Right atrium auricular region (tissue), 2 donors: ENCODE measurements at places on chromosomes 3 and 15.

- peaks cover 7% of the 10 kb centered on the region for H3K36me3 ChIP-seq
- H3K27ac ChIP-seq, result peak overlapping the region; percentile 39
- peaks cover 55% of the 10 kb centered on the region for H3K4me1 ChIP-seq
- no peaks in the 10 kb centered on the region for H3K27me3 ChIP-seq
- no peak overlapping the region for H3K4me3 ChIP-seq
- no peak for DNase-seq
Measured at GRCh38 chr15:91913560-91913959, 60.1 kb downstream of the SLCO3A1 start.

DNA sequence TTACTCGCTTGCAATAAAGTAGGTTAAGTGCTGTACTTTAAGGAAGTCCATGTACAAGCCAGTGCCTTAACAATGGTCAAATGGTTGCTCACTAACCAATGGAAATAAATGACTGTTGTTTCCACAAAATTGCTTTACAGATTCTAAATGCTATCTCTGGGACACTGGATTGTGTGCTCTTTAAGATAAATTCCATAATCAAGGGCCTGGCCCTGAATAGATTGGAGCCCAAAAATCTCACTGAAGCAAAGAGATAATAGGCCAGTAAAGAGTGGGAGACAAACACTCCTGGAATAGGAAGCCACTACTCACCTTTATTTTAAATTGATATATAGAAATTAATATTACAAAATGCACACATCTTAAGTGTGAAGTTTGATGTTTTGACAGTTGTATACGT lies 62.4 kb upstream of the GOLGA6B start:
- no peak overlapping the region for H3K4me3 ChIP-seq
- no peaks in the 10 kb centered on the region for H3K4me1 ChIP-seq
- DNase-seq, result no peak
- H3K27me3 ChIP-seq, result no peaks in the 10 kb centered on the region

GRCh38 chr3:194321693-194322640 lies 29.2 kb downstream of the CPN2 start:
- H3K36me3 ChIP-seq, result no peaks in the 10 kb centered on the region
- no peak for DNase-seq
- H3K27me3 ChIP-seq, result no peaks in the 10 kb centered on the region
- H3K4me3 ChIP-seq, result no peak overlapping the region
- H3K4me1 ChIP-seq, result peaks cover 15% of the 10 kb centered on the region

DNA sequence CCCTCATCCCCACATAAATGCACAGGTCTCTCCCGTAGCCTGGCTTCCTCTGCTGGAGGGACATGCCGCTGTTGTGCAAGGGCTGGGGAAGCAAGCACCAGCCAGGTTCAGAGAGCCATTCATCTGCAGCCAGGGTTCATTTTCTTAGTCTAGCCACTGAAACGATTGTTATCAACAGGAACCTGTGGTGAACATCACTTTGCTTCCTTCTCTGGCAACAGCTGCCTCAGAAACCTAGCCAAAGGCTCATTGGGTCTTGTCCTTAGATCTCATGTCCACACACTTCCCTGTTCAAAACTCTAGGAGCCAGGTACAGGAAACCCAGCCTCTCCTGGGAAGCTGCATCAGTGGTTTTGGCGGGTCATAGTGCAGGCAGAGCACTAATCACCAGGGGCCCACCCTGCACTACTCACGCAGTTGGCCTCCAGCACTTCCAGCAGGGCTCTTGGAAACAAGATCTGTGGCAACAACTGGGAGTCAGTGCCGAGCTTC lies 47.0 kb downstream of the OXNAD1 start:
- H3K36me3 ChIP-seq, result peaks cover 19% of the 10 kb centered on the region
- no peak overlapping the region for H3K4me3 ChIP-seq
- peak; percentile 77 for DNase-seq
- H3K27ac ChIP-seq, result peak overlapping the region; percentile 41
- no peaks in the 10 kb centered on the region for H3K27me3 ChIP-seq
- peaks cover 14% of the 10 kb centered on the region for H3K4me1 ChIP-seq

- DNase-seq, result peak; percentile 65
- H3K4me1 ChIP-seq, result no peaks in the 10 kb centered on the region
- peak overlapping the region; percentile 22 for H3K27ac ChIP-seq
- H3K27me3 ChIP-seq, result no peaks in the 10 kb centered on the region
- H3K4me3 ChIP-seq, result no peak overlapping the region
- H3K36me3 ChIP-seq, result no peaks in the 10 kb centered on the region
Measured at GRCh38 chr15:62545467-62546227, 380.6 kb upstream of the C2CD4B start.
